Activated gamma-delta T cell (primary cell): ENCODE measurements at places on chromosomes 7 and 10.

GRCh38 chr10:88962336-88962735, 9.8 kb upstream of the ACTA2 start:
- no peak for DNase-seq

GRCh38 chr10:88082806-88083596, 219.6 kb downstream of the PTEN start:
- DNase-seq: no peak

GRCh38 chr7:47231627-47232026, 350.3 kb downstream of the TNS3 start:
- DNase-seq: no peak

DNA sequence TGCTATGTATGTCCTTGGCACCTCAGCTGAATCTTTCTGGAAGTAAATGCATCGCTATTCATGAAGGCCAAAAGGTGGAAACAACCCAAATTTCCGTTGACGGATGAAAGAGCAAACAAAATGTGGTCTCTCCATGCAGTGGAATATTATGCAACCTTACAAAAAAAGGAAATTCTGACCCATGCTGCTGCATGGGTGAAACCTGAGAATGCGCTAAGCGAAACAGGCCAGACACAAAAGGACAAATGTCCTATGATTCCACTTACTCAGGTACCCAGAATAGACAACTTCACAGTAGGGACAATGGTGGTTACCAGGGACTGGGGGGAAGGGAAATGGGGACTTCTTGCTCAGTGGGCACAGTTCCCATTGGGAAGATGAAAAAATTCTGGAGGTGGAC, 158.8 kb downstream of the CAMK1D start:
- DNase-seq: no peak

DNA sequence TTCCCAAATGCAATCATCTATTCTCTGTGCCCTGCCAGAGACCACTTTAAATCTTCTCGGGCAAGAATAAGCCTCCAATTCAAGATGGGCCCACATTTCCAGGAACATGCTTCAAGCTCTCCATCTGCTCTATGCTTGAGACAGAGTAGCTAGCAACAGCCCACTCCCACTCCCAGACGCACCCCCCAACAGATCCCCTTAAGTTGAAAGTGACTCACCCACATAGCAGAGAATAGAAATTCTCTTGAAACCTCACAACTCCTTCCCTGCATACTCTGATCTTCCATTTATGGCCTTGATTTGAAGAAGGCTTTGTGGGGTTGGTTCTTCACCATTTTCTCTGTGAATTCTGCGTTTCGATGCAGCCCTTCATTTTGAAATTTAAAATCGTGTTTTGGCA, 604.0 kb downstream of the INHBA start:
- DNase-seq: no peak

DNA sequence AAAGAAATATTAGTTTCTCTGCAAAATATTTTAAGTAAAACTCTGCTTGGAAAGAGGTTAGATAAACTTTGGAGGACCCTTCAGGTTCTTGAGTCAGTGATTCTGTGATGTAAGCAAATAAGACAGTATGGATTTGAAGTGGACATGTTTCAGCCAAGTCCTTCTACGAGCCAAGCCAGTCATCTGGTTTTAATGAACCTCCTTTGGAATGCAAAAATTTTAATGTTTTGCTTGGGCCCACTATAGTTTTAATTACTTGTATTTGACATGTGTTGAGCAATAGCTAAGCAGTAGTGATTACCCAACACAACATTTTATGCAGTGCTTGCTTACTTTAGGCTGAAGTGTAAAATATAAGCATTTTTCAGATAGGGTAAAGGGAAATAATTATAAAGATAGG, 296.3 kb upstream of the SEMA3D start:
- DNase-seq: no peak

GRCh38 chr7:150983893-150984368, 5.8 kb upstream of the KCNH2 start:
- DNase-seq: no peak

DNA sequence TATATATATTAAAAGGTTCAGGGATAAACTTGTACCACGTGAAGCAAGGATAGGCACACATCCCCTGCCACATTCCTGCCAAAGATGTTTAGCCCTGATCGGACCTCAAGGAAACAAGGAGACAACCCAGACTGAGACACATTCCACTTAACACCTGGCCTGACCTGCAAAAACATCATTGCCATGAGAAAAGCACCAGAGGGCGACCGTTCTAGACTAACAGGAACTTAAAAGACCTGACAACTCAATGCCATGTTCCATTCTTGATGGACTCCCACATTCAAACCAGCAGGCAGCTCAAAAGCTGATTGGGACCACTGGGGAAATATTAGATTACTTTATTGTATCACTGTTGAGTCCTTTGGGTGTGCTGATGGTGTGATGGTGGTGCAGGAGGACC, 8.1 kb upstream of the PDGFA start:
- DNase-seq: no peak

- DNase-seq: no peak
Measured at GRCh38 chr7:26681819-26682418, 182.5 kb downstream of the SKAP2 start.

GRCh38 chr7:20385126-20385525, 54.4 kb downstream of the ITGB8 start:
- no peak for DNase-seq

GRCh38 chr10:132893090-132893489, 49.3 kb downstream of the CFAP46 start:
- DNase-seq: no peak

- DNase-seq: no peak
Measured at GRCh38 chr7:23966941-23967340, 256.9 kb downstream of the STK31 start.

DNA sequence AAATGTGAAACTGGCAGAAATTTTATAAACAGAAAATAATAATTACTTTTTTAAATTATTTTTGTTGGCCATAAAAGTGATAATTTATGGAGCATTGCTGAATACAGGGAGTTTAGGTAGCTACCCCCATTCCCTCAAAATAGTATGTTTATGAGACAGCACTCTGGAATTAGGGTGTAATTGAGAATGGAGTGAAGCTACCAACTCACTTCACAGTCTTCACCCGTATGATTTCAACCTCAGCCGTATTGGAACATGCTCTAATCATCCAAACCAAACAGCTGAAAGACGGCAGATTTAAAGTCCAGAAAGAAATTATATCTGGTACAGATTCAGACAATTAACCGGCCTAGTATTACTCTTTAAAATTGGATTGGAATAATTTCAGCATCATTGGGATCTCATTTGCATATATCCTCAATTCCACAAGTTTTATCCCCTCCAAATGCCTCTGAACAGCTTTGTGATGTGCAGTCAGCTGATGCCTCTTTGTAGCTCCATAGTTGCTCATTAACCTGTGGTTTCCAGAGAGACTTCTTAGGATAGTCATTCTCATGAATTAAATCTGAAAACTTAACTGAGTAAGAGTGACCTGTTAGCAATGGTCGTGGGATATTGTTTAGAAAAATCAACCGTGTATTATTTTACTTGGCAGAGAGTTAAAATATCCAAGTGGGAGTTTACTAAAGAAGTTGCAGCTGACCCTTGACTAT, 59.1 kb upstream of the GJD4 start:
- no peak for DNase-seq
